ENCODE measurements at places on chromosomes 1 and 21. TPM values are rescaled to one million over a fixed set of nuclear protein-coding genes. Genes with fewer than 3 reads are reported as not detected.

- DNase-seq: no peak
- no peaks in the 10 kb centered on the region for H3K27me3 ChIP-seq
- no peak overlapping the region for H3K27ac ChIP-seq
Measured at GRCh38 chr1:14238472-14239307, 359.8 kb upstream of the KAZN start.

DNA sequence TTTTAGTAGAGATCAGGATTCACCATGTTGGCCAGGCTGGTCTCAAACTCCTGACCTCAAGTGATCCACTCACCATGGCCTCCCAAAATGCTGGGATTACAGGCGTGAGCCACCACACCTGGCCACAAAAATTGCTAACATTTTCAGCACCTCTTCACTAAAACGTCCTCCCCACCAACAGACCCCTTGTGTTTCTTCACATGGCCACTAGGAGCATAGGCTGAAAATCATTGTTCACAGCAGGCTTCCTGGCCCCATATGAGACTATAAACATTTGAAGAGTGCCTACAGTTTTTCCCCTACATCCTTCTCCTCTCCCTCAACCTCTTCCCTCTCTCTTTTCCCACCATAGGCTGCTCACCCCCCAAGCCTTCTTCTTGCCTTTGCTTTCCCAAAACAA is 28.0 kb upstream of the SFPQ start:
- no peaks in the 10 kb centered on the region for H3K4me1 ChIP-seq
- H3K4me3 ChIP-seq: no peak overlapping the region
- peak; percentile 26 for DNase-seq
- no peak overlapping the region for H3K27ac ChIP-seq

DNA sequence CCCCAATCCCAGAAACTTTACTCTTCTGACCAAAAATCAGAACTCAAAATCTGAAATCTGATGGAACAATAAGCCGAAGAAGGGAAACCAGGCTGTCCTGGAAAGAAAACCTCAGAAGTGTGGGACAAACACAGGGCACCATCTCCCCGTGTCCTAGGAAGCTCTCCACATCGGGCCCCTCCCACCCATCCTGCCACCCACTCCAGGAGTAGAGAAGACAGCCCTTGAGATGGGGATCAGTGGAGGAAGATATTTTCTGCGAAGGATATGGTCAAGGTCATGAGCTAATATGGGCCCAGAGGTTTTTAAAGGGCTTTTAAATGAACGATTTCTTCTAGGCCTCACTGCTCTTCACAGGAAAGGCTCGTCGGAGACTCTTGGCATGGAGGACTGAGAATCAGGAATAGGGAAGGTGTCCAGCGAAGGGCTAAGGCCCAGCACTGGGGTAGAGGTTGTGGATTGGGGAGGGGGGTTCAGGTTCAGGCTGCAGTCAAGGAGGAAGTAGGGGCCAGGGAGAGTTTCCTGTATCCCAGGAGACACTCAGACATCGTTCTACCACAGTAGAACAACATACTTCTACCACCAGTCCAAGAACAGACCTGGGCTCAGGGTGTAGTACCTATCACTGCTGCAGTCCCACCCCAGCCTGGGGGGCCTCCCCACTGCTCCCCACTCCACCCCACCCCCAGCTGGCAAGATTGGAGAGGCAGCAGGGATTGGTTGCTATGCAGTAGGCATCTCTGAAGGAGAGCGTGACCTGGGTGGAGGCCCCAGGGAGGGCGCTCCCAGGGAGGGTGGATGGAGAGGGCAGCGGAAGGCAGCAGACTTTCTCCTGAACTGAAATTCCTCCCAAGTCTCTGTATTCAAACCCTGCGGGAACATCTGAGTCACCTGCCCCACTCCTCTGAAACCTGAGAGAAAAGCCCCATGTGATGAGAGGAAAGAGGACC is 1.2 kb upstream of the S100A5 start:
- DNase-seq: no peak
- no peak overlapping the region for H3K27ac ChIP-seq
- no peaks in the 10 kb centered on the region for H3K27me3 ChIP-seq

TNFSF4 gene
- total RNA-seq: 59.6 TPM

DNA sequence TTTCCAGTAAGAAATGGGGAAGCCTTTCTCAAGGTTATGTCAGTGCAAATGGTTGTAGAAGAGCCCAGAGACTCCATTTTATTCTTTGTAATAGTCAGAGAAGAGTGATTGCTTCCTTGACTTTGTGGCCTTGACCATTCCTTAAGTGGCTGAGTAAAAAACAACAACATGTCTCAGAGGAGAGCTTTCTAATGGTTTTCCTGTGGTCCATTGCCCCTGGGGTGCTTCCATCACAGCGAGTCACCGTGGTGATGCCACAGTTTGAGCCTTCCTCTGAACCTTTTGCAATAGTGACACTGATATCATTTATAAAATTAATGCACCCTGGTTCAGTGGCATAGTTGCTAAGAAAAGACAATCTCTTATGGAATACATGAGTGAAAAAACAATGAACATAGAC is 38.6 kb downstream of the PAPPA2 start:
- no peaks in the 10 kb centered on the region for H3K36me3 ChIP-seq
- H3K27me3 ChIP-seq: no peaks in the 10 kb centered on the region
- DNase-seq: no peak
- H3K4me3 ChIP-seq: no peak overlapping the region
- no peaks in the 10 kb centered on the region for H3K4me1 ChIP-seq

GRCh38 chr21:31343680-31344480 is at the start of gene TIAM1:
Gene TIAM1 (minus strand): TSS chr21:31344261. CDS start chr21:31266972, 77,289 bp downstream.
- no peak within 1 kb of the TSS for H3K27ac ChIP-seq
- no peaks in the 10 kb centered on the region for H3K36me3 ChIP-seq
- H3K27me3 ChIP-seq: peaks cover 4% of the 10 kb centered on the region
- DNase-seq: no peak

NOTCH2NLA gene
- 18.0 TPM for total RNA-seq

DNA sequence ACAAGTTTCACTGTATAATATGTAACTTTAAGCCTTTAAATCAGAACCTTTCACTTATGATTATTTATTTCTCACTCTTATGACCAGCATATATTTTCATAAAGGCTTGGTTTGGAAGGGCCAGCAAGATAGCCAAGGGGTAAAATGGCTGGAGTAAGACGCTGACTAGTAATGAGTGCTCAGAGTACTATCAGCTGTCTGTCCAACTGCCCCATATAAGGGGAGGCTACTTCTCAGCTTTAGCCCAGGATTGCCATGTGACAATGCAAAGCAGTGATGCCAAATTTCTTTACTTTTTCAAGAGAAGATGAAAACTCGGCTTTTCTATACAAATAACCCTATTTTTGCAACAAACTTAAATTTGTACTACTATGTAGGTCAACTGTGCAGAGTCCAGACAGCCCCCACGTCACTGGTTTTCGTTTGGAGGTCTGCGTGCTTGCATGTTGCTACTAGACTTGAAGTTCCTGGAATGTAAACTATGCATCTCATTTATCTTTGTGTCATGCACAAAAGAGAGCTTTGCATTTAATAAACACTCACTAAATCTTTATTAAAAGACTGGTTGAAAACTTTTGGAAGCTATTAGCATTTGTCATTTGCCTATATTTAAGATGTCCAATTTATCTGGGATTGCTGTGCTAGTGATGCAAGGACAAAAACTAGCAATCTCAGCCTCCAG is 110.4 kb downstream of the TNFSF18 start:
- no peaks in the 10 kb centered on the region for H3K27me3 ChIP-seq
- DNase-seq: no peak
- H3K4me3 ChIP-seq: no peak overlapping the region

EFNA1 gene
- total RNA-seq: 107 TPM

DNA sequence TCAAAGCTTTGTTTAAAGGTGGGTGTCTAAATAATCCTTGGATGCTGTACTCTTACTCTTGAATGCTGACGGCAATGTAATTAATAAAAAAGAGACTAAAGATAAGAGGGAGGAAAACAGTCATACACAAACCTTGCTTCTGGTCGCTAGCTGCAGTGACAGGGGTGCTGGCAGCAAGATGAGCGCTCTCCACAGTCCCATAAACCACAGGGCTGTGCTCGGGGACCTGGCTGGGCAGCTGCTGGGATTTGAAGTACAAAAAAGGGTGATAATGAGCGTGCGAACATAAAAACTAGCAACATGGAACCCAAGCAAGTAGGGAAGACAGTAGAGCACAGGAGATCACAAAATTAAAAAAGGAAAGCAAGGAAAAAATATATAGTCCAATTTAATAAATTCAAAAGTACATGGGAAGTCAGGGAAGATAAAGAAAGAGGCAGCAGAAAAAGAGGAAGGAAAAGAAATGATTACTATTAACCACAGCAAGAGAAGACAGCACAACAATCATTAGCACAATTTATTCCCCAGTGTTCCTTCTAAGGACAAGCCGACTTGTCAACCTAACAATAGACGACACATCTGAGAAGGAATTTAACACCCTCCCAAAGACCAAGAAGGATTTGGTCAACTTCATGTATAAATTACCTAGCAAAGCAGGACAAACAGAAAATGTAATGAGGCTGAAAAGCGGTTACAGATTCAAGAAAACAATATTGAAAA is 162.9 kb upstream of the HP1BP3 start:
- H3K27ac ChIP-seq: no peak overlapping the region
- H3K4me3 ChIP-seq: no peak overlapping the region
- no peaks in the 10 kb centered on the region for H3K4me1 ChIP-seq
- no peaks in the 10 kb centered on the region for H3K27me3 ChIP-seq
- no peak for DNase-seq

DNA sequence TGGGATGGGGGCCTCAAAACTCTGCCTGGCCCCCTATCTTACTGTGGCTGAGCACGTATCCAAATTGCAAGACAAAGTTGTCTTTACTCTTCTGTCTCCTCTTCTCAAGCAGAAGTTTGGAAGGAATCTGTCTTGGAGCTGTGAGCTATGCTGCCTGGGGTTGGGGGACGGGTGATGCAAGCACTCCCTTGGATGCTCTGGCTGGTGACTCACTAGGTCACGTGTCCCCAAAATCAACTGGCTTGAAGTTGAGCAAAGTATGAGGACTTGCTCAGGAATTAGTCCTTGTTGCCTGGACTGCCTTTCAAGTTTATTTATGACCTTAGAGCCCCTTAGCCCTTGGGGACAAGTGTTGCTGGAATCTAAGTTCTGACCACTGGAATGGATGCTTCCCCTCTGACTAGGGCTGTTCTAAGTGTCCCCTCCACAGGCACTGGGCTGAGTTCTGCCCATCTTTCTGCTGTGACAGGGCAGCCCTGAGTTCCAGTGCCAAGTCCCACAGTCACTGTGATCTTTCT is 269.5 kb downstream of the HHAT start:
- no peaks in the 10 kb centered on the region for H3K4me1 ChIP-seq
- H3K27ac ChIP-seq: no peak overlapping the region
- H3K4me3 ChIP-seq: no peak overlapping the region
- no peak for DNase-seq
- no peaks in the 10 kb centered on the region for H3K27me3 ChIP-seq

DNA sequence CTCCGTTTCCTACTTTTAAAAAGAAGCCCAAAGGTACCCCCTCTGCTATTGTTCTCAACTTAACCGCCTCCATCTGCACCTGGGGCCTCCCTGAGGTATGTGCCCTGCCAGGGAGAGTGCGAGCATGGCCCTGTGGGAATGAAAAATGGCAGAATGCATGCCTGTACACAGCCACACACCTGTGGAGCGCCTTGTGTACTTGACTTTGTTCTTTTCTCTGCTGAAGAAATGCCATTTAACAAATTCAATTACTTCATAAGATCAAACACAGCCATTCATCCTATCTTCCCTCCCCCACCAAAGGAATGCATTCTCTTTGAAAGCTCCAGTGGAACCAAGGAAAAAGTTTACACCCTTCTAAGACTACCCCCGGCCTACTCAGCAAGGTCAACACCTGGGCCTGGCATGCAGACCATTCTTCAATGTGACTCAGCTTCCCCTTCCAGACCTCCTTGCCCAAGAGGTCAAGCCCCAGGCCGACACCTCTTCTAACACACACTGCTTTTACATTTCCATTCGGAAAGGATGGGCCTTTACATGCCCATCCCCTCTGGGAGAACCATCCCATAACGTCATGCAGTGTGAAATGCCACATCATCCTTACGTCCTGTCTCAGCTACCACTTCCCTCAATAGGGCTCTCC is 123.7 kb downstream of the SMYD2 start:
- H3K27me3 ChIP-seq: no peaks in the 10 kb centered on the region
- peaks cover 35% of the 10 kb centered on the region for H3K4me1 ChIP-seq
- peak overlapping the region; percentile 99 for H3K27ac ChIP-seq
- H3K36me3 ChIP-seq: peaks cover 4% of the 10 kb centered on the region
- peak; percentile 90 for DNase-seq

DNA sequence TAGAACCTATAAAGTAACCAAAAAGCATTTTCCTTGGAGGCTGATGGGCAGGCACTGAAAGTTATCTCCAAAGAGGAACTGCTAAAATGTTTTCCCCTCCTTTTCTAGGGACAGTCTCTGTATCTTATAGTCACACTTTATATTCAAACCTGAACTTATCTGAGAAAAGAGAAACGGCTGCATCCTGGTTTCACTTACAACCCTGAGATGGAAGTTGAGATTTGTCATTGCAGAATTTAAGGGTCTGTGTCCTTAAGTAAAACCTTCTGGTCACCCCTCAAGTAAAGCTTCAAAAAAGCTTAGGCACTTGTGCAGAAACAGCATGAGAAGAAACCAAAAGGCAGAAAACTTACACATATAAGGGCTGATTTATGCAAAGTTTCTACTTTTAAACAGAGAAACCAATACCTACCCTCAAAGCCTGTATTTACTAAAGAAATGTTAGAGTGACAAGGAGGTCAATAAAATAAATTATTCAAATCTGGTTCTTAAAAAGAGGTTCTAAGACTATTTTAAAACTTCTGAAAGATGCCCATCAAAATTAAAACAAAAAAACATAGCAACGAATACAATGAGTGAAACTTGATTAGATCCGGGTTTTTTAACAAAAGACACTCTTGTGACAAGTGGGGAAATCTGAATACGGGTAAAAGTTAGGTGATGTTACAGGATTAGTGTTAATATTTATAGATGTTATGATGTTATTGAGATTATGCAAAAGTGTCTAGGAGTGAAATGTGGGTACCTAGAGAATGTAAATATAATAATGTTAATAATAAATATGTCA is 9.9 kb downstream of the CD58 start:
- no peaks in the 10 kb centered on the region for H3K4me1 ChIP-seq
- no peak for DNase-seq
- H3K4me3 ChIP-seq: no peak overlapping the region
- H3K27ac ChIP-seq: no peak overlapping the region
- H3K27me3 ChIP-seq: no peaks in the 10 kb centered on the region

DNA sequence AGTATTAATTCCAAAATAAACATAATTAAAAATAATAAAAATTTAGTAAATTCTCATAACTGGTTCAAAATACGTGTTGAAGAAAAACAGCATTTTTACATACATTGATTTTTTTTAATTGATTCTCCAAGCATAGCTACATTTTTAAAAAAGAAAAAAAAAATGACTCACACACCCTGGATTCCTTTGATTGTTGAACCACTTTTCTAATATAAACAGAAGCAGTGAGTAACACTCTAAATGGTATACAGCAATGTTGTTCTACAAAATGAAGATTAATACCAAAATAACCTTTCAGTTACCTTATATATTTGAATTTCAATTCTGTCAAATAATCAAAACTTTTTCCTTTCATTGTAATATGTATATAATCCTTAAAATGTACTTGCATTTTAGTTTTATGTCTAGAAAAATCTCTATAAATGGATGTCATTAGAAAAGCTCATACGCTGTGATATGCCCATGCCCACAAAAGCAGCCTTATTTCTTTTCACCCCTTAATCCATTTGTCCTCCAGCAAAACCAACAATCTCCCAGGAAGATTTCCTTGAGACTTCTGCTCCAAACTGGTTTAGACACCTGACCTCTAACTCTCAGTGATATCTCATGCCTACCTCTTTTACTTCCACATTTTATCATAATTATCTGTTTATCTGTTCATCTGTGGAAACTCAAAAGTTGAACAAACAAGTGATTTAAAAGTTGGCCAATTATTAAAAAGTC is 246.4 kb upstream of the NR5A2 start:
- H3K27ac ChIP-seq: peak overlapping the region; percentile 63
- H3K4me3 ChIP-seq: no peak overlapping the region

All from endothelial cell of umbilical vein (primary cell).